Chondrocyte (in vitro differentiated cells): ENCODE measurements at places on chromosomes 2 and 18. TPM values are rescaled to one million over a fixed set of nuclear protein-coding genes. Genes with fewer than 3 reads are reported as not detected.

DNA sequence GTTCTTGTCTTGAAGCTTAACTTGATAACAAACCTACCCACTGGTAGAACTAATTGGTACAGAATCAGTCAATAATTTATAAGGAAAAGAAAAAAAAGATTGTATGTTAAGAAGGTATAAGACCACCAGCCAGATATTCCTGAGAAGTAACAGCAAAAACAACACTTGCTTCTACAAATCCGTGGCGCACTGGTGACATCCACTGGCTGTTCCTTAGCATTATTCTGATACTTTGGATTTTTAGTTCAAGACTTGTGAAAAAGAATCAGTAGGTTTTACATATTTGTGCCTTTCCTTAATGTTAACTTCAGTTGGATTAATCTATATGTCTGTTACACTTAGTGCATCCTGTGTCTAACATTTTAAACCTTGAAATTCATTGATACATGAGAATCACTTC lies 141.8 kb downstream of the GRB14 start:
- DNase-seq = no peak
- no peaks in the 10 kb centered on the region for H3K4me1 ChIP-seq
- no peak overlapping the region for H3K27ac ChIP-seq

ROCK1 gene
- 60.9 to 69.7 TPM (median 63.9 TPM) in 3 replicates for total RNA-seq

CD8A gene
- not detected in 3 replicates for total RNA-seq

DNA sequence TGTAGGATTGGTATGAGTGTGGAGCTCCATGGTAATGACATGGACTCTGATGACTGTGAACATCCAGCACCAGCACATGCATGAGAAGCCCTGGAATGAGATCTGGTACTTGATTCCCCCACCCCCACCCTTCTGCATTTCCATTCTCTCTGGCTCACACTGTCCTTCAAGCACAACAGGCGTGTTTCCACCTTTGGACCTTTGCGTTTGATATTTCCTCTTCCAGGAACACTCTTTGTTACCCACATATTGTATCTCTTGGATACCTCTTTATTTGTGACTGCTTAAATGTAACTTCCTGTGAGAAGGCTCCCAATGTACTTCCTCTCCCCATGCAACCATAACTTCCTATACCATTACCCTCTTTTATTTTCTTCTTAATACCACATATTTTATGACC lies 263.8 kb downstream of the HNMT start:
- peaks cover 5% of the 10 kb centered on the region for H3K36me3 ChIP-seq
- H3K27me3 ChIP-seq = peaks cover 25% of the 10 kb centered on the region
- H3K4me3 ChIP-seq = no peak overlapping the region
- no peak for DNase-seq
- no peak overlapping the region for H3K27ac ChIP-seq

GRCh38 chr2:75515584-75516368 lies 45.0 kb downstream of the EVA1A start:
- H3K27ac ChIP-seq = no peak overlapping the region
- no peaks in the 10 kb centered on the region for H3K27me3 ChIP-seq
- no peak overlapping the region for H3K4me3 ChIP-seq
- no peak for DNase-seq
- H3K36me3 ChIP-seq = peaks cover 48% of the 10 kb centered on the region

CGREF1 gene
- total RNA-seq = 9.6 to 15.9 TPM (median 13.5 TPM) in 3 replicates

DNAJC5G gene
- not detected in 3 replicates for total RNA-seq

- no peaks in the 10 kb centered on the region for H3K27me3 ChIP-seq
- no peaks in the 10 kb centered on the region for H3K36me3 ChIP-seq
- no peak overlapping the region for H3K4me3 ChIP-seq
- no peak overlapping the region for H3K27ac ChIP-seq
- DNase-seq = no peak
These were observed 285.1 kb downstream of the MBD5 start for GRCh38 chr2:148306027-148306426.

C2orf80 gene
- total RNA-seq = not detected in 3 replicates

VAMP5 gene
- 1.8 to 2.4 TPM in 2 of 3 replicates, not detected in the other for total RNA-seq

DNA sequence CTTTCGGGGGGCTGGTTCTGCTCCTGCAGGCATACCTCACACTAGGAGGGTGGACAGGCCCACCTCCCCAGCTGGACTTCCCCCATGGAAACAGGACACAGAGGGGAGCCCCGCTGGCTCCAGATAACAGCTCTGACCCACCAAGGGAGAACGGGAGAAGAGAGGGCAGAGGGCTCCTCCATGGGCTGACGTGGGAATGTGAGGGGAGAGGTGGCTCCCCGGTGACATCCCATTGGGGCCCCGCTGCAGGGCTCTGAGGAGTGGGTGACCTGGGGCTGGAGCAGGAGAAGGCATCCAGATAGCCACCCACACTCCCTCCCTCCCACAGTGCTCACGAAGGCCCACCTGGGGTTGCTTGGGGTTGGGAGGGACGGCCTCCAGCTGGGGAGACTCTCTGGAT lies 45.9 kb downstream of the FBLN7 start:
- H3K36me3 ChIP-seq = peaks cover 6% of the 10 kb centered on the region
- H3K4me3 ChIP-seq = no peak overlapping the region
- H3K4me1 ChIP-seq = peaks cover 3% of the 10 kb centered on the region

- peaks cover 9% of the 10 kb centered on the region for H3K4me1 ChIP-seq
- no peak overlapping the region for H3K27ac ChIP-seq
- no peaks in the 10 kb centered on the region for H3K27me3 ChIP-seq
- H3K4me3 ChIP-seq = no peak overlapping the region
- H3K36me3 ChIP-seq = no peaks in the 10 kb centered on the region
These were observed 35.6 kb upstream of the NRP2 start for GRCh38 chr2:205646680-205647079.
